Kidney glomerular epithelial cell (primary cell): ENCODE measurements at places on chromosomes 1 and 21.

GRCh38 chr1:248421384-248421783 lies 18.5 kb downstream of the OR2T1 start:
- DNase-seq: no peak

DNA sequence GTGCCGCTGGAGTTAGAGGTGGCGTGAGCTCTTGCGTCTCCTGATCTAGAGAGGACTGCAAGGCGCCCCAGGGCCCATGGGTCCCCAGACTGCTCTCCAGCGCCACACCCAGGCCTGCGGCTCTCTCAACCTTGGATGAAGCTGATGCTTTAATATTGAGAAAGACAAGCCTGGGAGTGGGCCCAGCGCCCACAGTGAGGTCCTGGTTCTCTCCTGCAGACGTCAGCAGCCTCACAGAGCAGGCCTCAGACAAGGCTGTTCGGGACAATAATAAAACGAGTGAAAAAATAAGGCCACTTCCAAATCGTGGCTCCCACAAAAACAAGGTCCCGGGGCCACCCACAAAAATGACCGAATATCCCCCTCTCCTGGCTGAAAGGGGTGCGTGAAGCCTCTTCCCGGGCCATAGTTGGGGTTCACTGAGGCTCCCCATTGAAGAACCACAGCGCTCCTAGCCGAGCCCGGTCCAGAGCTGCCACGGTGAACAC lies 6.0 kb upstream of the DNMT3L start:
- no peak for DNase-seq

GRCh38 chr1:89734442-89734841 lies 86.4 kb upstream of the LRRC8D start:
- no peak for DNase-seq

DNA sequence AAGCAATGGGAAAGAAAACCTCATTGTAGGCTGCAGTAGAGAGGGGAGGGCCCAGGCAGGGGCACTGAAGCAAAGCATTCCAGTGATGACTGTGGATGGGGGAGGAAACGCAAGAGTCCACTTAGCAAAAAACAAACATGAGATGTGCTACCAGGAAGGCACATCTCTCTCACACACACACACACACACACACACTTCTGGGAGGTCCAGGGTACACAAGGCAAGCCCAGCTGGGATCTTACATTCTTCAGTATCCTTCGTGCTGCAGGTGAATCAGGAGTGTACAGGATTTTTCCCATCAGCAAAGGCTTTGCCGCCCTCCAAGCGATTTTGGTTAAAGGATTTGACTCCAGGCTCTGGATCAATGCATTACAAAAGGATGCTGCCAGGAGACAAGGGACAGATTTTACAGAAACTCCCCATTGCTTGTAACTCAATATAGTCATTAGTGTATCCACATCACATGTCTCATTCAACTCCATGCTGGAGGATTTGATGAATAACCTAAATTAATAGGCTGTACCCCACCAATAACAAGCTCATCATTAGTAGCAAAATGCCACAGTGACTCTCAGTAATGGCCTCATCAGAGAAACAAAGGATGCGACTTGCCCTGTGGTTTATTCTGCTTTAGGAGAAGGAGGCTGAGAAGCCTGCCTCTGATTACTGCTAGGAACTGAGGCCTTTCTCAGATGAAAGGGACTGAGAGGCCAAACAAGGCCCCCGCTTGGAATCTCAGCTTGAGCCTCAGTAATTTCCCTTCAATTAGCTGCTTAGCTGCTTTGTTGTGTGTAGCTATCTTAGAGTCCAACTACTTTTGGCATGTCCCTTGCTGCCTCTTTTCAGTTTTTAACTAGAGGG lies 41.6 kb downstream of the ABCA4 start:
- DNase-seq: peak; percentile 98

GRCh38 chr1:62590255-62590969 lies 6.9 kb upstream of the ANGPTL3 start:
- no peak for DNase-seq

DNA sequence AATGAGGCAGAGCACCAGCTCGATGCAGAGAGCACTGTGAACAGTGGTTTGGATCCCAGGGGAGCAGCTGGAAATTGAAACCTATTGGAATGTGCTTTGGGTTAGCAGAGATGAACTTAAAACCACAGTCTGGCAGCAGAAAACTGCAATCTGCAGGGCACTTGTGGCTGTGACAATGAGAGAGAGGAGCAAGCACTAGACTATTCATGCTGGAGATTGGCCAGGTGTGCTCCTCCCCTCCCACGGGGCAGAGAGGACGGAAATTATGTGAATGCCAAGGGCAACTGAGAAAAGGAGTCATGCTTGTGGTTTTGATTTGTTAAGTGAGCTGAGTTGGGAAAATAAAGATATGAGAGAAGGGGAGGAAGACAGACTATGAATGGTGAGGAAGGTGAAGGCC lies 38.1 kb downstream of the HSD3B2 start:
- peak; percentile 57 for DNase-seq

DNA sequence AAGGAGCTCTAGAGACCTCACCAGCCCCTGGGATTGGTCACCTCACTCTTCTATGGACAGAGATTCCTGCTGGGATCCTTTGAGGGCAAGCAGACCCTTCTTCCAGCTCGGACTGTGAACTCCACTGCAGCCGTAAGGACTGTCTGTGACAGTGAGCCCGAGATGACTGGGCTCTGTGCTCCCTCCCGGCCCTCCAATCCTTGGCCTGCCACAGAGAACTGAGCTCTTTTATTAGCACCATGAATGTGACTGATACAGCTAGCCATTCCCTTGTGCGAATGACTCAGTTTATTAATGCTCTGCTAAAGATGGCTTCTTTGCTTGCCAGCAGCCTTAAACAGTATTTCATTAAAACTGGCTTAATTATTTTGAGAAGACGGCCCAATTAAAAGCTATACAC lies 194.6 kb upstream of the LMO4 start:
- DNase-seq: no peak

- DNase-seq: peak; percentile 43
These were observed 71.5 kb downstream of the RPS6KC1 start for GRCh38 chr1:213122514-213122929.

- no peak for DNase-seq
These were observed 12.5 kb downstream of the NPHP4 start for GRCh38 chr1:5979536-5980313.

DNA sequence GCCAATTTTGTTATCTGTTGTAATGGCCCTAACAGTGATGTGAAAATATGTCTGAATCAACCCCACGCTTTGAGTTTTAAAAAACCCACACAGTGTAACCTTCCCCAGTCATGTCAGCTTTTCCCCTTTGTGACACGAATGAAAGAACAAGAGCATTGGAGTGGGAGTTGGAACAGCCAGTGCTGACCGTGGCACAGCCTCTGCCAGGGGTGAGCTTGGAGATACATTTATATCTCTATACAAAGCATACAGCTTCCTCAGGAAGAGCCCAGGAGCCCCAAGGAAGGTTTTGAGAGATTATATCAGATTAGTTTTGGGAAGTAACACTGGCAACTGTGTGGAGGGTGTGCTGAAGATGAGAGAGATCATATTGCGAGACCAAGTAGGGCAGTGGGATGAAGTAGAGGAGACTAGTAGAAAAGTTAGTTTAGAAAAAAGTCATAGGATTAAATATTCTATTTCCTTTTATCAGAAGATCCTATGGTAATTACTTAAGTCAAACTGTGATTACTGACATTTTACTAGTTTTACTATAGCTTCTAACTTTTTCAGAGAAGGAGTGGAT lies 15.9 kb downstream of the LRRC8B start:
- no peak for DNase-seq
